Inflammatory macrophage treated with lipopolysaccharide for 4 hours (primary cell): ENCODE measurements at places on chromosomes 6 and 20.

DNA sequence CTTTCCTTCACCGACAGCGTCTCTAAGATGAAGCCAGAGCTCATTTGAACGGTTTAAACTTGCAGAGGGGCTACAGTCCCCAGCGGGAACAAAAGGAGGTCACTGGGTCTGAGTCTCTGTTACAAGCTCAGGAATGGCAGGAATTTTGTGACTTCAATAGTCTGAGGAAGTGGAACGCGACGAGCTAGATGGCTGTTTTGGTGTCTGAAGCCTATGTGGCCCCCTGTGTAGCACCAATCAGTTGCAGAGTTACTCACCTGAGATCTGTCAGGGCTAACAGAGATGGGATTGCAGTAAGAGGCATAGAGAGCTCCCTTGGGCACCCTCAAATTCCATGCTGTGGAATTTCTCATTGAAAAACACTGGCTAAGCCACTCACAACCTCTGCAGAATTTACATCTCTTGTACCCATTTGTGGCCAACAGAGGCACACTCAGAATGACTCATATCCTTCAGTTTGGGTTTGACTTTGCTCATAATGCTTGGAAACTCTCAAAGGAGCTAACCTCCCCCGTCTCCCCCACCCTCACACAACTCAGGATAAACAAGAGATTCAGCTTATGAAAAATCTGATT is 7.1 kb upstream of the TCP11 start:
- no peak for DNase-seq

GRCh38 chr6:45036103-45036502 is 292.0 kb upstream of the RUNX2 start:
- peak; percentile 27 for DNase-seq

- DNase-seq, result no peak
These were observed 79.3 kb downstream of the VGLL2 start for GRCh38 chr6:117344444-117345291.

DNA sequence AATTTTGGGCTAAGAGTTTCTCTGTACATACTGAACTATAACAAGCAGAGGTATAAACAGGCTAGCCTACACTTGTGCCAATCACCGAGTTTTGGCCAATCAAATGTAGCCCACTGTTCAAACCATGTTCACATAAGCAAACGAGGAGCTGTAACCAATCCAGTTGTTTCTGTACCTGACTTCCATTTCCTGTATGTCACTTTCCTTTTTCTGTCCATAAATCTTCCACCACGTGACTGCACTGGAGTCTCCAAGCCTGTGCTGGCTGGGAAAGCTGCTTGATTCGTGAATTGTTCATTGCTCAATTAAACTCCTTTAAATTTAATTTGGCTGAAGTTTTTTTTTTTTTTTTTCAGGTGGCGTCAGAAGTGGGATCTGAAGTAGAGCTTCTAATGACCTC is 332.9 kb downstream of the RNF144B start:
- no peak for DNase-seq

- DNase-seq, result no peak
These were observed 631 bp downstream of the ULBP2 start for GRCh38 chr6:149942461-149942829.

DNA sequence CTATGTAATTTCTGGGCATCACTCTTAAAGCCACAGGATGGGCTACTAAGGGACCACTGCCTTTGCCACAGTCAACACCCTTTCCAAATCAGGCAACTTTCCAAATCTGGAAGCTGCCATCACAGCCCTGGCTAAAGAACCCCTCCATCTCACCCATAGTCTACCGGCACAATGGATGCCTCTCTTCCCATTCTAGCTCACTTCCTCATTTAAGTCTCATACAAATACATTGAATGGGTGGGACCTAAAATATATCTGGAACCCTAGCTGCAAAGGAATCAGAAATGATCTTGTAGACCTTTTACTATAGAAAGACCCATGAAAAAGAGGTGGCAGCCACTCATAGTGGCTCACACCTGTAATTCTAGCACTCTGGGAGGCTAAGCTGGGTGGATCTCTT is 3.3 kb upstream of the TREML4 start:
- DNase-seq, result no peak

- DNase-seq, result no peak
These were observed 268.9 kb upstream of the HS3ST5 start for GRCh38 chr6:114611696-114612095.

- DNase-seq, result no peak
These were observed 36.1 kb downstream of the MDFI start for GRCh38 chr6:41674231-41675000.

GRCh38 chr6:155887421-155887820 is 431.8 kb upstream of the NOX3 start:
- DNase-seq, result peak; percentile 8

GRCh38 chr20:58361481-58362205 is 27.4 kb upstream of the VAPB start:
- no peak for DNase-seq

DNA sequence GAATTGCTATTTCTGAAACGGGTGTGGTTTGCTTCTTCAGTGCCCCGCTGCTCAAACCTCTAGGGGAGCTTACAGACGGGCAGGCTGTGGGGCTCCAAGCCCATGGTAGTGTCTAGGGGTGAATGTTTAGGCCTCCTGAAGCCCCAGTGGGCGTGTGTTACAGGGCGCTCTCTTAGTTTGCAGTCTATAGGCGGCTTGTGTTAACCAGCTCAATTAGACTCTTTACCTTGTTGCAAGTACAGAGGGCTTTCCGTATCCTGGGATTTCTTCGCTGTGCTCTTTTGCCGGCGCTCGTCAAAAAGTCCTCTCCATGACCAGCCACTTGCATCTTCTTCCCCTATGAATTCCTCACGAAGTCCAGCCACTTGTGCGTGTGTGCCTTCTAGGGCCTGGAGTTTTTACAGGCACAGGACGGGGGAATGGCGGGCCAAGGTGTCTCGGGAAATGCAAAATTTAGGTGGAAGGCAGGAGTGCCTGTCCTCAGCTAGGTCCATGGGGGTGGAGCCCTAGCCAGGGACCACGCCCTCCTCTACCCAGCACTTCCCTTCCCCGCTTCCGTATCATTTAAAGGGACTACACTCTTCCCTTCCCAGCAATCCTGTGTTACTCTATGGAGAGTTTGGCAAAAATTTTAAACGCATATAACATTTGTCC is 94.5 kb downstream of the HTR1B start:
- DNase-seq, result no peak

DNA sequence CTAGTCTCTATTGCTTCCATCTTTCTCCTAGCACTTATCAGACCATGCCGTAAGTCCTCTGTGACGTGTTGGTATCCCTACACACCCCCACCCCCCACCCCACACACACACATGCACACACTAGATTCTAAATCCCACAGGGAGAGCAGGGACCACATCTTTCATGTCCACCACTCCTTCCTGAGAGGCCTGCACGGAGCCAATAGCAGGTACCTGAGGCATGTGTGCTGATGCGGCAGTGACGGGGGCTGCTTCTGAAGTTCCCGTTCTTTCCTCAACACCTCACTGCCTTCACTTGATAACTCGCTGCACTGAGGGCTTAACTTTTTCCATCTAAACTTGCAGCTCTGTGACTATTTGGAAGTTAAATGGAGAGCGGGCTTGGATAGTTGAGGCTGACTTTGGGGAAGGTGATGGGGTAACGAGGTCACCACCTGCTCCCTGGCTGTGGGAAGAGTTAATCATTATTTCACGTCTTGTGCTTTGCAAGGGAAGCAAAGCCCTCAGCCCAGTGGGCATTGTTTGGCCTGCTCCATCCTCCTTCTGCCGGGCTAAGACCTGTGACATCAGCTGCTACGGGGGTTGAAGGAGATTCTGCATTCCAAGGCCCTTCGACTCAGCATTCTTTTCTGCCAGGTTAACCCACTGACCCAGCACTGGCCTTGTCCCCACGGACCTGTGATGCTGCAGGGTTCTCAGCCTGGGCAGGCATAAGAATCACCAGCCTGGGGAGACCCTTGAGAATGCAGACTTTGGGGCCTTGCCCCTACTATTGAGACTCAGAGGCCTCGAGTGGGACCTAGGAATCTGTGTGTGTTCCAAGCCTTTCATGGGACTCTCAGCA is 187.8 kb downstream of the ANKRD60 start:
- DNase-seq, result no peak

DNA sequence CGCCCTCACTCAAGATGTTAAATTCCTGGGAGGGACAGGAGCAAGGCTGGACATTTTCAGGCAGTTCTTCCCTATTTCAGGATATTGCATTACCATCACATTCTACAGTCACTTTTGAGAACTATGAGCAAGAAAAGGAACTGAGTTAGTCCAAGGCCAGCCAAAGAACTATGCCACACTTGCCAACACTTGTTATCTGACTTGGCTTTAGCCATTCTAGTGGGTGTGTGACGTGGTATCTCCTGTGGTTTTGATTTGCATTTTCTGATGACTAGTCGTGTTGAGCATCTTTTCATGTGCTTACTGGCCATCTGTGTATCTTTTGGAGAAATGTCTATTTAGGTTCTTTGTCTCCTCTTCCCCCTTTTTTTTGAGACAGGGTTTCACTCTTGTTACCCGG is 12.0 kb downstream of the XRN2 start:
- peak; percentile 96 for DNase-seq

DNA sequence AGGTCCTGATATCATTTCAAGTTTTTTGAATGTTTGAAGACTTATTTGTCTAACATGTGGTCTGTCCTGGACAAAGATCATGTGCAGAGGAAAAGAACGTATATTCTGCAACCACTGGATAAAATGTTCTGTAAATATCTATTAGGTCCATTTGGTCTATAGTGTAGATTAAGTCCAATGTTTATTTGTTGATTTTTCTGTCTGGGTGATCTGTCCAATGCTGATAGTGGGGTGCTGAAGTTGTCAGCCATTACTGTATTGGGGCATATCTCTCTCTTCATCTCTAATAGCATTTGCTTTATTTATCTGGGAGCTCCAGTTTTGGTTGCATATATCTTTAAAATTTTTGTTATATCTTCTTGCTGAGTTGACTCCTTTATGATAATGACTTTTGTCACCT is 258.4 kb upstream of the CITED2 start:
- DNase-seq, result no peak

DNA sequence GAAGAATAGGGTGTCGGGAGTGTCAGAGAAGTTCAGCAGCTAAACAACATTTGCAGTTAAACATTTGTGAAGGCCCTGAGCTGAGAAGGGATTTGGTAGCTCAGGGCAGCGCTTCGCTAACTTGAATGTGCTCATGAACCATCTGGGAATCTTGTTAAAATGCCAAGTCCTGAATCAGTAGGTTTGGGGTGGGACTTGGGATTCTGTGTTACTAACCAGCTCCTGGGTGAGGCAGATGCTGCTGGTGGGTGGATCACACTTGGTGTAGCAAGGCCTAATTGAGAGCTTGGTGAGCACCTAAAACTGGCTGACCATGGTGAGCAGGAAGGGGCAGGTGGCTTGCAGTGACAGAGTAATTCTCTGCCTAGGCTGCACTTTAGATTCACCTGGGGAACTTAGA is 5.9 kb downstream of the PTPRA start:
- DNase-seq, result no peak

GRCh38 chr6:124022641-124023040 is 219.0 kb downstream of the NKAIN2 start:
- DNase-seq, result no peak

GRCh38 chr6:164911873-164912580 is 397.4 kb downstream of the C6orf118 start:
- no peak for DNase-seq

- no peak for DNase-seq
These were observed 54.1 kb upstream of the SALL4 start for GRCh38 chr20:51856432-51856831.

DNA sequence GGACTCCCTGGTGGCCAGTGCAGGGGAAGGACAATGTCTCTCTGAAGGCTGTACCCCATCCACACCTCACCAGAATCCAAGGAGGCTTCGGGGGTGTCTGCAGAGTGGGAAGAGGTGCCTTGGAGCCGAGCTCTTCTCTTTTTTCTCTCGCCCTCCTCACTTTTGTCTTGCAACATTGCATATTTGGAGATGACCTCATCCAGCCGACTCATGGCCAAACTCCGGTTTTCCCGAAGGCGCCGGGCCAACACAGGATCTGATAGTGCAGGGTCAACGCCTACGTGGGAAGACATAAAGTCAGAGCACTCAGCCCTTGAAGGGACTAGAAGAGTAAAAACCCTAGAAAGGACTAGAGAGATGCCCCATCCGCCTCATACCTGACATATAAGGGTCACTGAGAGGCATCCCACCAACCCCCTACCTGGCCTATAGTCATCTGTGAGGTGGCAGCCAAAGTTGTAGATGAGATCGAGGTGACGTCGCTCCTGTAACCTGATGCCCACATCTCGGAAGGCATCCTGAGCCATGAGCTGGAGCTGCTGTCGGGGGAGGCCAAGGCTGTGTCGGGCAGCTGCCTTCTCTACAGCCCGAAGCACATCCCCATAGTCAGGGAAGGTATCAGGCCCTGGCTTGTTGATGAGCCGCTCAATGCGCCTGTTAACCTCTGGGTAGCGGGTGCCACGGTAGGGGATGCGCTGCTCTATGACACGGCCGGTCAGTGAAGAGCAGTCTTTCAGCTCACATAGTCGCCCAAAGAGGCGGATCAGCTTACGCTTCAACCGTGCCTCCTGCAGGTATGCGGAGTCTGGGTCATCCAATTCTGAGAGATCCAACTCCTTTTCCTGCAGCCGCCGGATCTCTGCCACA is 3.0 kb upstream of the ZBTB22 start:
- DNase-seq, result peak; percentile 89

GRCh38 chr20:16599257-16599656 is 26.0 kb upstream of the KIF16B start:
- DNase-seq, result no peak
